ENCODE measurements at places on chromosomes 4 and X.

- no peak for DNase-seq
These were observed 102.1 kb downstream of the RELL1 start for GRCh38 chr4:37584071-37584470.

DNA sequence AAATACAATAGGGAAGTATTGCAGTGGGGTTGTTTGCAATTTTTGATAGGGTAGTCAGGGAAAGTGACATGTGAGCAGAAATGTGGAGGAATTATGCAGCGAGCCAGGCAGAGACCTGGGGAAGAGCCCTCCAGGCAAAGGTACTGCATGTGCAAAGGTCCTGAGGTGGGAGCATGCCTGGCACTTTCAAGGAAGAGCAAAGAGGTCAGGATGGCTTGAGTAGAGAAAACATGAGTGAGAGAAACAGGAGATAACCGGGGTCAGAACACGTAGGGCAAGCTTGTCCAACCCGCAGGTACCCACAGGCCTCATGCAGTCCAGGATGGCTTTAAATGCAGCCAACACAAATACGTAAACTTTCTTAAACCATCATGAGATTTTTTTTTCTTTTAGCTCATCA is 71.0 kb downstream of the COQ2 start:
- no peak for DNase-seq

- peak; percentile 13 for DNase-seq
These were observed 70.8 kb downstream of the NPNT start for GRCh38 chr4:105966051-105966450.

DNA sequence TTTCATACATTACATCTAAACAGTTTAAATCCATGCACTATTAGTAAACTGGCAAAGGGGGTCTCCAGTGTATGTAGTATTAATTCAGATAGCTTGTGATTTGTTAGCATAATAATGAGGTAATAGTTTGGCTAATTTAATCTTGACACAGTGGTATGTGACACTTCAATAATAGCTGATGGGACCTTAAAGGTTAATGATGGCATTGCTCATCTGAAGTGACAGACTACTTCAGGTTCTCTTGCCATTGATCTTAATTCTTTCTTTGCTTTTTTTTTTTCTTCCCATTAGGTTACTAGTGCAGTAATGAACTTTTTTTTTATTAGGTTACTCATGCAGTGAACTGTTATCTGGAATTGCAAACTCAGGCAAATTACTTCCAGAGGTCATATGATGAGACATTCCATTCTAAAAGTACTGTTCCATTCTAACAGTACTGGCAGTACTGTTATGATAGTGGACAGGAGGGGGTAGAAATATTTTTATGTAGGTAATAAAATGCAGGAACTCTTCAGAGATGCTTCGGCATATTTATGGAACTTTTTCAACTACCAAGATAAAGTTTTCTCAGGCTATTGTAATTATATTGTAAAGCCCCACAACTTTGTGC is 911.3 kb upstream of the LCORL start:
- DNase-seq: no peak

- DNase-seq: peak; percentile 73
These were observed 242.0 kb downstream of the BCOR start for GRCh38 chrX:39855748-39856129.

DNA sequence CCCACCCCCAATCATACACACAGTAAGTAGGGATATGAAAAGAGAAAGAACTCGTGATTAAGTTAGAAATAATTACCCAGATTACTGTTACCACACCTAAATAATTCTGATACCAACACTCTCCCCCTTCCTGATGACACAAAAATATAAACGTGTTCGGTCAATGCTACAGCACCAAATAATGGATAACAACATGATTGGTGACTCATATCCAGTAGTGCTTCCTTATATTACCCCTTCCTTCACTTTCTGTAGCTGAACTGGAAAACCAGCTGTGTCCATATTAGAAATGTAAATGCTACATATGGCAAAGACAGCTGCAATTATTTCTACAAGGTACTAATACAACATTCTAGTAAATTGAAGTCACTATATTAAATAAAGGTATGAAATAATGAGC is 20.8 kb downstream of the EIF4E start:
- DNase-seq: no peak

- no peak for DNase-seq
These were observed 425.1 kb downstream of the RAB28 start for GRCh38 chr4:13059019-13059418.

DNA sequence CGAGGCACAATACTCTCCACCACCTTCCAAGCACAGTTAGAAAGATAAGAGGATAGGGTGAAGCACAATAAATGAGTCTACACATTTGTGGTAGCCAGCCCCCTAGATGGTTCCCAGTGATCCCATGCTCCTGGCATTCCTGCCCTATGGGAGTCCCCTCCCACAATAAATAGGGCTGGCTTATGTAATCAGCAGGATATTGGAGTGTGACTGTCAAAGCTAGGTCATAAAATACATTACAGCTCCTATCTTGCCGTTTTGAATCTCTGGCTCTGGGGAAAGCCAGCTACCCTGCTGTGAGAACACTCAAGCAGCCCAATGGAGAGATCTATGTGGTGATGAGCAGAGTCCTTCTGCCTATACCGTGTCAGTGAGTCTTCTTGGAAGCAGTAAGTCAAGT is 198.7 kb upstream of the NOCT start:
- DNase-seq: no peak

DNA sequence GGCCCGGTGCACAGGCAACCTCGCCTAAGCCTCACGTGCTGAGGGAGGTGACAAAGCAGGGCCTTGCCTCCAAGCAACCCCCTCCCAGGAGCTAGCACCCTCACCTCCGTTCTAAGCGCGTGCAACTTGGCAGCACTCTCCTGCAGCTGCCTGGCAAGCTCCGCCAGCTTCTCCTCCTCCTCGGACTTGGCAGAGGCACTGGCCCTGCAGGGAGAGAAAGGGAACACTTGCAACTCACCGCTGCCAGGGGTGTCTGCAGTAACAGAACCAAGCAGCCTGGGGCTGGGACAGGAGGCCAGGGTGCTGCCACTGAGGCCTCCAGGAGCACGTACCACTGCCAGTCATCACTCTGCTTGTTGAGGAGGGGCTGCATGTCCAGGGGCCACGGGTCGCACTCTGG is 10.3 kb upstream of the TREX2 start:
- DNase-seq: no peak

Measured in A172 (cell line).